ENCODE measurements at places on chromosomes 2 and 18.
A peak's percentile ranks its signal among the peaks of the same experiment; 100 is the strongest.

DNA sequence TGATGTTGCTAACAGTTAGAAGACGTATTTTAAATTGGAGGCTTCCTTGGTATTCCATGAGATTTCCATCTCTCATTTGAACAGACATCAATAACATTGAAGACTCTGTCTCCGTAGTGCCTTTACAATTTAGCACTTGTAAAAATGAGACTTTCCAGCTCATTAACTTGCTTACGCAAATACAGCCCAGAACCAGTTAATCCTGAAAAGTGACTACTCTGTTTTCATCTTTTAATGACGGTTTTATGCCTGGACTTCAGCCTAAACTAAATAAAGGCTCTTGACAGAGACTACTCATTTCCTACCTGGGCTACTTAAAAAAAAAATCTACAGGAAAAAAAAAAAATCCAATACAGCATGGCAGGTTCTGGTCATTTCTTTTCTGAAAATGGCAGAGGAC, 148.6 kb downstream of the LRATD1 start:
- DNase-seq, result no peak

- DNase-seq, result peak; percentile 52
Measured at GRCh38 chr2:28752631-28753376, 1.2 kb downstream of the PPP1CB start.

GRCh38 chr2:241546771-241547498, 11.6 kb upstream of the BOK start:
- DNase-seq, result peak; percentile 39

DNA sequence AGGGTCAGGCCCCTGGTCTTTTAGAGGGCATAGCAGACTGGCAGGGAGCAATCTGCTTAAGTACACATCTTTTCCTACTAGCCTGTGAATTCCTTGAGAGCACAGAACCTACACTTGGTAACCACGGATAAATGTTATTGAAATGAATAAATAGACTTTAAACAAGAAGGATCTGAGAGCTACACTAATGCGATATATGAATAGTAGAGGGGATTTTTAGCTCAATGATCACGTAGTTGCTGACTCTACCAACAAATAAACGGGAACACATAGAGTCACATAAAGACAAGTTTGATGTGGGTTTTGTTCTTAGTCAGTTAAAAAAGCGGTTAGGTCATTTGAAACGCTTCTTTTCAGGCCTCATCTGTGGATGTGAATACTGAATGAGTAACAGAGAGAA, 290.3 kb upstream of the CCDC68 start:
- no peak for DNase-seq

DNA sequence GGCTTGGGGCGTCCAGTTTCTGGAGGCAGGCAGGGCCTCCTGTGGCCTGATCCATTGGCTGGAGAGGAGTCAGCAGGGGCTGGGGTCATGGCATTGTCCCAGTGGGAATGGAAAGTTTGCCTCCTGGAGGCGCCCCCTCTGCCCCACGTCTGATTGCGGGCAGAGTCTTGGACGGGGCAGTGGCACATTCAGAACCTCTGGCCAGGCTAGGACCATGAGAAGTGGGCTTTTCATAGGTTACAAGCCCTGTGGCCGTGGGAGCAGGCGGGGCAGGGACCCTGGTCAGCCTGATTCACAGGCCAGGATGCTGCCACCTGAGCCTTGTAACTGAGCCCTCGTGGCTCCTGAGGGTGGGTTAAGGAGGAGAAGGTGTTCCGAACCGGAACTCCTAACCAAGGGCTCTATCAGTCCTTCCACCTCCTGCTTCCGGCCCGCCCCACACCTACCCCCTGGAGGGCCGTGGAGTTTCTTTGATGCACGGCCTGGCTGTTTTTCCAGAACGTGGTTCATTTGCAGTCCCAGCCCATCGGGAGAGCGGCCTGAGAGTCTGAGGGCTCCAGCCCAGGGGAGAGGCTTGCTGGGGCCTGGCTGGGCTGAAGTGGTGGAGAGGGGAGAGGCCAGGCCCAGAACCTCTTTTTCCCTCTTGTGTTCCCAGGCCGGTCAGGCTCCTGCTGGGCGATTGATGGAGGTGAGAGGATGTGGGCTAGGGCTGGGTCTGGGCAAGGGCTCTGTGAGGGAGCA, 43.9 kb upstream of the PLB1 start:
- DNase-seq, result no peak

DNA sequence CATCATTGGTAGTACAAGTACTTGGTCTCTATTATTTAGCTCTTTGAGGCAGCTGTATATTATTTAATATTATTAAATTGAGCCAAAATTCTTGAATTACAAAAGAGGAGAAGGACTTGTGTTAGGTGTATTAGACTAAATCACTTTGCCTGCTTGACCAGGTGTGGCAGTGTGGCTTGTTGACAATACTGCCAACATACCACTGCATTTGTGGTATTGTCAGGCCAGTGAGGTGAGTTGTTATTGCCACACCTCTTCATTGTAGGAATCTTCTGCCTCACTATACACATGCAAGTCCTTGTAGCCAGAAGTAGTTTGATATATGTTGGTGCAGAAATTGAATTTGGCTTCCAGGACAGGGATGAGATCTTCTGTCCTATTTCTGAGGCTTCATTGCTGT, 40.5 kb downstream of the CYP20A1 start:
- no peak for DNase-seq

GRCh38 chr2:182649316-182649715, 66.7 kb upstream of the DNAJC10 start:
- peak; percentile 34 for DNase-seq

DNA sequence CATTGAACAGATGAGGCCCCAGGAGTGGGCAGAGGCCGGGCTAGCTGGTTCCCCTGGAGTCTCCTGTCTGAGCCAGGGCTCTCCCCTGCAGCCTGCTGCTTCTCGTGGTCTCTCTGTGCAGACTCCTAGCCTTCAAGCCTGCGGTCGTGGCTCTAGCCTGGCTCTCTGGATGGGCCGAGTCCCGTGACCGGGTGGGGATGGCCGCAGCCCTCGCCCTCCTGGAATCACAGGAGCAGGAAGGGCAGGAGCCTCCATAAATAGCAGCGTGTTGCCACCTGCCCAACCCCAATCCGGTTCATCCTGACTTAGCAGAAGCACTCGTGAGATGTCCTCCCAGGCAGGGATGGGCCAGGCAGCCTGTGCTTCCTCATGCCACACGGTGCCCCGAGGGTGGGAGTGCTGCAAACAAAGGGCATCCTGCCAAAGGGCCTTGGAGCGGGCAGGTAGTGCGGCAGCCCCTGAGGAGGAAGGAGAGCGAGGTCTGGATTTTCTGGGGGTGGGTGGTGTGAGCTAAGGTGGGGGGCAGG, 43.9 kb downstream of the FOSL2 start:
- DNase-seq, result no peak

GRCh38 chr2:165593081-165593480, 123.6 kb downstream of the CSRNP3 start:
- no peak for DNase-seq

DNA sequence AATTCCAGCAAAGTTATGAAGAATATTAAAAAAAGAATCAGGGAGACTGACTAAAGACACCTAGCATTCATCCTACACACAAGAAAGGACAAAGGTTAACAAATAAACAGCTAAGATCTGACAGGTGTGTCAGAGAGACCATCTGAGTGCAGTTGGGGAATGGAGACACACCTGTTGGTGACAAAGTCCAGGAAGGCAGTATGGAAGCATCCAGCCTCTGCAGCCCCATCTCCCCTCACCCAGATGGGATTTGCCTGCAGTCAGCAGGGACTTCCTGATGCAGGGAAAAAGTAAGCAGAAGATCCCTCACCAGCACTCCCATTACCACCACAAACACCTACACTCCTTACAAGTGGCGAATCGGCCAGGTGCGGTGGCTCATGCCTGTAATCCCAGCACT, 37.9 kb downstream of the USP34 start:
- DNase-seq, result no peak

GRCh38 chr2:48998449-48998848, 155.9 kb downstream of the FSHR start:
- no peak for DNase-seq

DNA sequence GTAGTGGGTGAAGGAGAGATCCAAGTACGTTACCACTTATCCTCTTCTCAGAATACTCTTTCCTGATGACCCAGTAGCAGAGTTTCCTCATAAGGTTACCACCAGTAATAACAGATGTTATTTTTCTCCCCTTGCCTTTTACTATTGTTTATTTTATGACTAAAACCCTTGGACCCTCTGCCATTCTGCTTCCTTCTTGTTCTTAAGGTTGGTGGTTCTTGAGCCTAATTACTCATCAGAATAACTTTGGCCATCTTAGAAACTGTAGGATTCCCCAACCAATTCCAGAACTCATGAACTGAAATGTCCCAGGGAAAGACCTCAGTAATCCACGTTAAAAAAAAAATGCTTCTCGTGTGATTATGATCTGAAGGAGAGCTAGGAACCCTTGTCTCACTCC, 64.9 kb downstream of the CHST9 start:
- DNase-seq, result no peak

GRCh38 chr2:871175-871727, 79.4 kb upstream of the SNTG2 start:
- no peak for DNase-seq

DNA sequence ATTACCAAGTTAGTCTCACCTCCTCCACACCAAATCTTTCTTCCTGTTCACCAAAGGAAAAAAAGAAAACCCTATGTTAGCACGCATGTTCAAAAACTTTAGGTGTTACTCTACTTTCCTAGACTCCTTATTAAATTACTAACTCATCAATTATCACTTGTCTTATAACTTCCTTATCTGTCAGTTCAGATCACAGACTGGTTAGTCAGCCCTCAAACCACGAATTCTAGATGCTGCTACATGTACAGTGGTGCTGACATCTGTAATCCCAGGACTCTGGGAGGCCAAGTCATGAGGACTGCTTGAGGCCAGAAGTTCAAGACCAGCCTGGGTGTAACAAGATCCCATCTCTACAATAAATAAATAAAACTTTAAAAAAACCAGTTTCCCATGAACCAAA, 3.5 kb downstream of the YWHAQ start:
- no peak for DNase-seq

GRCh38 chr2:174180165-174180724, 68.1 kb downstream of the OLA1 start:
- DNase-seq, result no peak

- no peak for DNase-seq
Measured at GRCh38 chr2:208515099-208515498, 108.5 kb downstream of the PTH2R start.

DNA sequence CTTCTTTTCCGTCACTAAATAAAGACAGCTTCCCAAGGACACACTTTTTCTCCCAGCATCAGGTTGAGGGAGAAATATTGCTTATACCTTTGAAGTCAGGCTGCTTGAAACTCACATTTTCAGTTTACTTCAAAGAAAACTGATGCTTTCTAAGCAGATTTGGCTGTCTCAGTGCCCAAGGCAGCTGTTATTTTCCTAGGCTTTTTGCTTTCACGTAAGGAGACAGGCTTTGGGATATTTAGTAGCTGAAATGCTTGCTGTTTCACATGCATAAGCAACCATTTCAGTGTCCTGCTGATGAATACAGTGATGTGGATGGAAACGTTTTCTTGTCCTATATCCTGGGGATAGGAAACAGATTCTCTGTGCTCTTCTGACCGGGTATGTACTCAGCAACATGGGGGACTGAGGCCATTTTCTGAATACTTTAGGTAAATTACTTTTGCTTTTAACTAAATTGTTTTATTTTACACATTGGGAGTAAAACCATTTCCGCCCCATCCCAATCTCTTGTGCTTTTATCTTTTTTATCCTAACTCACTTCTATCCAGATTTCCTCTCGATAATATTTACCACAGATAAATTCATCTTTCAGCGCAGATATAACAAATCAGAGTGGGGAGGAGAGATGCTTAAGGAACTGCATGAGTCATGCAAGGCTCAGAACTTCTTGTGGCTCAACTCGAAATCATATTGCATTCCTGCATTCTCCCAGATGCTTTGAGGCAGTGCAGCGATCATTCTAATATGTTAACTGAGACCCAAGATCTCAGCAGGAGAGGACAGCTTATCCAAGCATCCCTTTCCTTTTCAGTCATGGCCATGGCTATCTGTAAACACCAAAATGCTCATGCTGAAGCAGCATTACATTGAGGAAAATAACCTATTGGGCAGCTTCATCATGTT, 22.2 kb downstream of the GALR1 start:
- DNase-seq, result no peak

Measured in pons (tissue), 1 donor.